ENCODE measurements at places on chromosomes 7 and 10. TPM values are rescaled to one million over a fixed set of nuclear protein-coding genes. Genes with fewer than 3 reads are reported as not detected.

DNA sequence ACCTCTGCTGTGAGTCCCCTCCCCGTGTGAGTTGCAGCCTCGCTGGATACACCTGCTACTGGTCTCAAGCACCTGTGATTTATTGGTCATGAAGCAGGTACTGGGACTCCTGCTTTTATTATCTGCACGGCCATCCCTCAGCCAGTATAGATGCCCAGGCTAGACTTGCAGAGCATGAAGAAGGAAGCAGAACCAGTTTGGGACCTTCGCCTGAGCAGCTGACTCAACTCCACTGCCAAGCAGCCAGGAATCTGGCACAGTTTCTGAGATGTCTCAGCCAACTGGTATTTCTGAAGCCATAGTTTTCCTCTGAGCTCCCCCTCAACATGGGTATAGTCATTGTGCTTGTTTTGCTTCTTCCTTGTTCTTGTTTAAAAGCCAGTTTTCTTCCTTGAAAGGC is 28.0 kb upstream of the SLC39A12 start:
- no peak for DNase-seq

GRCh38 chr7:26627891-26628341 is 236.5 kb downstream of the SKAP2 start:
- no peak for DNase-seq

DNA sequence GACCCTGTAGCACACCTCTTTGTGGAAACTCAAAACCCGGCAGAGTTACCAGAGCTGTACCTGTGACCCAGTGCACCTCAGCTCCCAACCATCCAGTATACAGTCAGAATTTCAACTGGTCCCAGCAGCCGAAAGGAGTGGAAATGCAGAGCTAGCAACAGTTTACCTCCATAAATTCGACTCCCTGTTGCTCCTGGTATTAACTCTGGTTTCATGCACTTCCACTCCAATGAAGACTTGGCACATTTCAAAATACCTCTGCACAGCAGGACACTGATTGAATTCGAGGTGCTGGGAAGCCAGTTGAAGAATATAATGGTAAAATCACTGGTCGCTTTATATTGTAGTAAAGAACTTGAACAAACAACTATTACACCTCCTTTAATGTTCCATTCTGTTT is 17.9 kb upstream of the TIAL1 start:
- no peak for DNase-seq

GRCh38 chr10:128137877-128138276 is 11.7 kb upstream of the MKI67 start:
- DNase-seq = no peak

The HOXA13 gene
- total RNA-seq = not detected

DNA sequence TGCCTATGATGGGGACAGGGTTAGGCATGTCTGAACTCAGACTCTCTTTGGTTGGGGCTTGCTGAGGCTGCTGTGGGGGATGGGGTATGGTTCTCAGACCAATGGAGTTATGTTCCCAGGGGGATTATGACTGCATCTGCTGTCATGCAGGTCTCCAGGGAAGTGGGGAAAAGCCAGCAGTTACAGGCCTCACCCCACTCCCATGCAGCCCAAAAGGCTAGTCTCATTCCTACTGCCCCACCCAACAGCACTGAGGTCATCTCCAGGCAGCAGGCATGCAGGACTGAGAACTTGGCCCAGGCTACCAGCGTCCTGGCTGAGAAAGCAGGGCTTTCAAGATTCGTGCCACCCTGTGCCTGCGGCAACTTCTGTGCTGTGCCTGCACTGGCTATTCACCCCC is 373.3 kb downstream of the HTR7 start:
- no peak for DNase-seq

- DNase-seq = no peak
Observed at GRCh38 chr7:141837683-141838082, 3.6 kb downstream of the PRSS37 start.

- DNase-seq = no peak
Observed at GRCh38 chr10:5987747-5988146, 10.4 kb upstream of the IL15RA start.

- DNase-seq = no peak
Observed at GRCh38 chr7:158270106-158270775, 317.4 kb downstream of the PTPRN2 start.

The CYP2C18 gene
- not detected for total RNA-seq

DNA sequence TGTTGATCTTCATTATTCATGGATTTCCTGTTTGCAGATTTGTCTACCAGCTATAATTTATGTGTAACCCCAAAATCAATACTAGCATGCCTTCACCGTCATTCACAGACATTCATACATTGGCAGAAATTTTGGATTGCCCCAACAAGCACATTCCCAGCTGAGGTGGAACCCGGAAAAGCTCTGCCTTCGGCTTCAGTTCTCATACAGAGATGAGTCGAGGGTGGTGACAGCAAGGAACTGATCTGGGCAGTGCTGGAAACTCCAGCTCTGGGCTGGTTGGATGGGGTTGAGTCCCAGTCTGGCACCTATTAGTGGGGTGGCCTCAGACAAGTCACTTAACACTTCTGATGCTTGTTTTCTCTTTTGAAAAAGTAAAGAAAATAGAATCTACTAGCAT is 267.5 kb downstream of the SNX13 start:
- no peak for DNase-seq

The HACD1 gene
- total RNA-seq = 0.76 TPM

- DNase-seq = no peak
Observed at GRCh38 chr7:130899638-130900401, 165.8 kb upstream of the KLF14 start.

The SPDYE8 gene
- total RNA-seq = not detected

DNA sequence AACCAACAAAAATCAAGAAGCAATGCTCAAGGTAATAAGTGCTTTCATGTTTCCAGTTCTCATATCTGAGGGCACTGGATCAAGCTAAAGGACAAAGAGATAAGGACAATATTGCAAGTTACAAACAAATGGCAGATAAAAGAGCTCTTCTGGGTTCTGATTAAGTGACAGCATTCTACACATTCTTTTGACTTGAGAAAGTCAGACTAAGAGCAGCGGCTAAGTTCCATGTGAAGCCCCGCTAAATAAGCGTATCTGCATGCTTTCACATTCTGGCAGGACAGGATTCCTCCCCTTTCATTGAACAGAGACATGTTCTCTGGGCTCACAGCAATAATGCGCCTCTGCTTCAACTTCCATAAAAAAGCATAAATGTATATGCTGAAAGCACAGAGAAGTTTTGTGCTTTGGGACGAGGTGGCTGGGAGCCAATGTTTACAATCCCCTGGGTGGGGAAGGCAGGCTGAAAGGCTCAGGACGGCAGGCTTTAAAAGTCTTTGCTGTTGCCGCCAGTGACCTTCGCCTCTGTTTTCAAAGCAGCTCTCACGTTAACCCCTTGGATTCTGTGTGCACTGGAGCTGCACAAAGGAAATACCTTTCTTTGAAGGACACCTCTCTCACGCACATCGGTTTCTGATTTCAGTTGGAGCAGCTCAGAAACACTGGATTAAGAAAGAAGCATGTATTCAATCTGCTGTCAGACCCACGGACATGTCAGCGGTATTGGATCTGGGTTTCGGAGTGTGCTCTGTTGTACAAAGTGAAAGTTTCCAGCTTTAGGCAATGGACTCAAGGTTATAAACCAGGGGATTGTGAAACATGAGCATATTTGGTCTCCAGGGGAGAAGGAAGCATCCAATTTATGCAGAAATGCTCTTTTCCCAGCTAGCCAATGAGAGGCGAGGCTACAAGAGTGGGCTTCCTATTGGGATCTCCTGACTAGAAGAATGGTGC is 105.4 kb upstream of the FAM133B start:
- no peak for DNase-seq

The CALCR gene
- total RNA-seq = not detected

The SSC4D gene
- 0.87 TPM for total RNA-seq

- no peak for DNase-seq
Observed at GRCh38 chr10:4693967-4694366, 132.0 kb upstream of the AKR1E2 start.

GRCh38 chr7:1262441-1262840 is 29.8 kb downstream of the UNCX start:
- no peak for DNase-seq

DNA sequence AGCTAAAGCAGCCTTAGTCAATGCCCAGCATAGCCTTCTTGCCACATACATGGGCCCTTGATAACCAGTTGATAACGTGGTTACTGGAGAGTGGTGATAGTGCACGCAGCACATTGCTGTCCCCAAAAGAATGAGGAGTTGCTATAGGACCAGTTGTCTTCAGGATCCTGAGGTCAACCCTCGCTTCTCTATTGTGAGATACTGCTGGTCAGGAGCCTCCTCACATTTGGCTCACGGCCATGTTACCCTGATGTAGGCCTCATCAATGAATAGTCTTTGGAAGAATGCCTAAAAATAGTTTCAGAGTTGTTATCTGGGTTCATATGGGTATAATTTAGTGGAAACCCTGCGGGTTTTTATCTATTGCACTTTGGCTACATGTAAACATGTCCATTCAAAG is 230.7 kb downstream of the VTI1A start:
- DNase-seq = no peak

The SPDYE11 gene
- not detected for total RNA-seq

DNA sequence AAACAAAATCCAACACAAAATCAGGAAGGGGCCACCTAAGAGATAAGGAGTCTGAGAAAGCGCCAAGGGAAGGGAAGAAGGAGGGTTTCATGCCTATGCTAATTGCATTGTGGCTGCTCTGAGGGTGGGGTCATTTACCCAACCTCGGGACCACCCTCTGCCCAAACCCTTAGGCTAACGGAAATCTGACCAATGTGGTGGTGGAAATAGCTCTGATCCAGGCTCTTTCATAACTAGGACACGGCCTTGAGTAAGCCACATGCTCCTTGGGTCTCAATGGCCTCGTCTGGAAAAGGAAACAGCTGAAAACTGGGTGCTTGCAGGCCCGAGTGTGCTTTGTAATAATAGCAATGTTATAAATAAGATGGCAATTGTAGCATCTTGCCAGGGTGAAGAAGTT is 14.9 kb upstream of the SRGN start:
- DNase-seq = no peak

The SEC31B gene
- 6.9 TPM for total RNA-seq

- DNase-seq = no peak
Observed at GRCh38 chr10:71255808-71256660, 43.7 kb downstream of the UNC5B start.

The FXYD4 gene
- not detected for total RNA-seq

The CLRN3 gene
- total RNA-seq = not detected

DNA sequence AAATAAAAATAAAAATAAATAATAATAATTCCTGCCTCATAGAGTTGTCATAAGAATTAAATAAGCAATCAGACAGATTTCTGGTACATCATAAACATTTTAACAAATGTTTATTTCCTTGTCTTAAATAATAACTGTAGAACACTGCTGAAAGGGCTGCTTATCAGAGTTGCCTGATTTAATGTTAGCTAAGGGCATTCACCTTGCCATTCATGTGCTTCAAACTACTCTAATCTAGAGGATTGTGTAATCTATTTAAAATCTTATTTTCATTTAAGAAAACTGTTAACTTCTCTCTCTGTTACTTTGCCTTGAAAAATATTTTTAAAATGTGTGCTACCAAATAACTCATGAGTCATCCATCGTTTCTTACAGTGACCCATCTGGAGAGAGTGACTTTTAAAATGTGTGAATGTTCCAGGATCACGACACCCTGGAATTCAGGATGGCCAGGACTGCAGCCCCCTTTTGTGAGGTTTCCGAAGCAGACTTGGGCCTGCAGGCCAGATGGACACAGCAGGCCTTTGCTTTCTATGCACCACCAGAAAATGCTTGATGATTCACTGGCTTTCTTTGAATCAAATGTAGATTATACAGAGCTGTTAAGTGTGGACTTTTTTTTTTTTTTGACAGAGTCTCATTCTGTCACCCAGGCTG is 109.1 kb upstream of the TNS3 start:
- no peak for DNase-seq

DNA sequence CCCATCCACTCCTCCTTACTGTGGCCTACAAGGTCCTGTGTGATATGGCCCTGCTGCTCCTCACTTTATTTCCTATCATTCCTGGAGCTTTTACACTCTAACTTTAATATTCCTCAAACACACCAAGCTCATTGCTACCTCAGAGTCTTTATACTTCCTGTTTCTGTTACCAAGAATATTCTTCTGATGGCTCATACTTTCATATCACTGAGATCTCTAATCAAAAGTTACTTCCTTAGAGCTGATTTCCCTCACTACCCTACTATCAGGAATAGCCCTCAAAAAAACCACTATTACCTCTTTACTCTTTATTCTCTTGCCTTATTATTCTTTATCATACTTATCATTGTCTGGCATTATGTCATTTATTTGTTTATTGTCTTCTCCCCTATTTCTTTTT is 5.8 kb upstream of the PPP3CB start:
- no peak for DNase-seq

The NPC1L1 gene
- 0.03 TPM for total RNA-seq

The AKR1E2 gene
- total RNA-seq = 7.9 TPM

The PAPOLB gene
- 0.05 TPM for total RNA-seq

DNA sequence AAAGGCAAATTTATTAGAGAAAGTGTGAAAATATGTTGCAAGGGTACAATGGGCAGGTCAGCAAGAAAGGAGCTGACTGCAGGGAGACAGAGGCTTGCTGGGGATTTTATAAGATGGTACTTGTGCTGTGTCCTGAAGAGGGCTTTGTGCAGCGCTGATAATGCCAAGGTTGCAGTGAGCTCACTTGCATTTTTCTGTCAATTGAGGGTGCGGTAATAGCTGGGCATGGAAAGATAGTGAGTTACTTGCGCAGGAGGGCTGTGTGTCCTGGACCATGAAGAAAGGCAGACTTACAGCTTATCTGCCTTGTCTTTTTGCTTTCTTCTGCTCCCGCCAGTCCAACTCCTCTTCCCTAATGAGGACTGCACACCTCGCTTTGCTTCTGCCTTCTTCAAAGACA is 12.5 kb downstream of the CDC123 start:
- no peak for DNase-seq

GRCh38 chr7:377080-378040 is 87.4 kb downstream of the FOXL3 start:
- DNase-seq = peak; percentile 4

DNA sequence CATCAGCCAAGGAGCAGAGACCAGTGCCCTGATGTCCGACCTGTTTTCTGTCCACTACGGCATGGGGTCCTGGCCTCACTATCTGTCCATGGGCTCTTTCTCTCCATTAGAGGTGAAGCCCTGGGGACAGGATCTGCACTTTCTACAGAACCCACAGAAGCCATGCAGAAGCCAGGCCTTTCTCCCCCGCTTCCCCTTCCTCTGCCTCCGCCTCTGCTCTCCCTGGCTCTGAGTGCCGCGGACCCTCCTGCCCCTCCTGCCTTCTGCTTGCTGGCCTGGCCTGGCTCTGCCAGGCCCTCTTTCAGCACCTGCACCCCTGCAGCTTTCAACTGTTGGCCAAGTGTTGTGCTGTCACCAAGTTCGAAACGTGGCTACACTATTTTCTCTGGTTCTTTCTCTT is 439.8 kb upstream of the ZMIZ1 start:
- DNase-seq = no peak

DNA sequence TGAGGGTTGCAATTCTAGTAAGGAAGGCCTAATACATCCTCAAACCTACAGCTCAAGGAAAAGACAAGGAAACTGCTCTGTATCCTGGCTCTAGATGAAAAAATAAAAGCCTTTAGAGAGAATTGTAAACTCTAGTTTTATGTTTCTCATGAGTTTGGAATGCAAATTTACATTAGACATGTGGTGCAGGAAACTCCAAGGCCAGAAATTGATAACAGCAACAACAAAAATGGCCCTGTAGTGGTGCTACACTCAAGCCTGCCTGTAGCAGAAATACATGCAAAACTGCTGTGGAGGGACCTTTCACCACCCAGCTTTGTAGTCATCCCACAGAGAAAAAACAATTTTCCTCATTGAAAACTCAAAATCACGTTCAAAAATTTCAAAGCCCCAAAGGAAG is 546.7 kb upstream of the LRRN3 start:
- DNase-seq = no peak

GRCh38 chr10:132064771-132065437 is 842 bp upstream of the JAKMIP3 start:
- DNase-seq = no peak

- no peak for DNase-seq
Observed at GRCh38 chr10:86943316-86944030, 13.9 kb downstream of the MMRN2 start.
